ENCODE measurements at places on chromosomes 1 and 21.

DNA sequence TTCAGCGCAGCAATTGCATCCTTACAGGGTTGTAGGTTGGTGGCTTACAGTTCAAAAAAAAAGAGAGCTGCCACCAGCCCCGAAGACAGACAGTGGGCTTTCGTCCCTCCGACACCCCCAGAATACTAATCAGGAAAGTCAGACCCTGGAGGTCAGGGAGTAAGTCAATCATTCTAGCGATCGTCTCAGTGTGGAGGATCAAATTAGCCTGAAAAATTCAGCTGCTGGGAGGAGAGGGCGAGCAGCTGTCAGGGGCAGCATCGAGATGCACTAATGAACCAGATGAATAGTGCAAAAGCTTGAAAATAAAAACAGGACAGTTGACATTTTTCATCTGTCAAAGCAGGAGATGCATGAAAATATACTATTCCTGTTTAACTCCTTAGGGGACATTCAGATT, 138.4 kb downstream of the NEK7 start:
- no peak for DNase-seq

DNA sequence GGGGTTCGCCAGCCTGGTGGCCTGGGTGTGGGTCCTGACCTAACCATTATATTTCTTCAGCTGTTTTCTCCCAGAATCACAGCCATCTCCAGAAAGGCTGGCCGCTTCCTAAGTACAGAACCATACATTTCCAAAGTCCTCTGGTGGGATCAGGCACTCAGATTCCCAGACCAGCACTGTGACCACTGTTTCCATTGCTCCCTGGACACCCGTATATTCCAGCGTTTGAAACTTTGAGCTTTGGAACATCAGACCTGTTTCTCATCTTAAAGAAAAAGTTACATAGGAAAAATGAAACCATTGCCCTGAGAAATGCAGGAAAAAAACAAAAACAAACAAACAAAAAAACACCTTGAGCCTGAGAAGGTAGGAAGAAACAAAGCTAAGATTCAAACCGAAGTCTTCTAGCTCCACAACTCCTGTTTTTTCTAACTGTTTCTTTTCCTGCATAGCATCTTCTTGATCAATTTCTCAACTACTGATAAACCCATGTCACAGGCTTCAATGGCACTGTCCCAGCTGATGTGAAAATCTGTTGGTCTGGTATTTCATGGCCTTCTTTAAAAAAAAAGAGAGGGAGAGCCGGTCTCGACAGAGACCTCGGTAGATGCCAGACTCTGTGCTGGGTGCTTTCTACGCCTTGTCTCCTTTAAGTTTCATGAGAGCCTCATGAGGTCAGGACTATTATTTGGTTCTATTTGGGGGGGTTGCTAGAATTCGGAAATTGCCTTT, 221.3 kb downstream of the TOMM20 start:
- no peak for DNase-seq

- DNase-seq = no peak
Measured at GRCh38 chr21:40618191-40618973, 228.6 kb downstream of the DSCAM start.

DNA sequence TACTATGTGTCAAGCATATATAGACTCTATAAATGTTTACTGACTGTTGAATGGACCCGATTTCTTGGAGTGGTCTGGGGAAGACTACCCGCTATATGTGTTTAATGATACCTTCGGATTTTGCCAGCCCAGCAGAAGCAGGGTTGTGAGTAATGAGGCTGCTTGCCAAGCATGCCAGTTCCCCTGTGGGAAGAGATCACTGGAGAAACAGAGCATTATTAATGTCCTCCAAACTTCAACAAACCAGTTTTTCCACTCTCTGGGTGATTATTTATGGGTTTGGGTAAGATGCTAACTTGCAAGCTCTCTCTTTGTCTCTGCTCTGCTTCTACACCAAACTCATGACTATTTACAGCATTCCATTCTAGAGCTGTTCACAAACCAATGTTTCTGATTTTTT, 25.1 kb upstream of the PHGDH start:
- no peak for DNase-seq

DNA sequence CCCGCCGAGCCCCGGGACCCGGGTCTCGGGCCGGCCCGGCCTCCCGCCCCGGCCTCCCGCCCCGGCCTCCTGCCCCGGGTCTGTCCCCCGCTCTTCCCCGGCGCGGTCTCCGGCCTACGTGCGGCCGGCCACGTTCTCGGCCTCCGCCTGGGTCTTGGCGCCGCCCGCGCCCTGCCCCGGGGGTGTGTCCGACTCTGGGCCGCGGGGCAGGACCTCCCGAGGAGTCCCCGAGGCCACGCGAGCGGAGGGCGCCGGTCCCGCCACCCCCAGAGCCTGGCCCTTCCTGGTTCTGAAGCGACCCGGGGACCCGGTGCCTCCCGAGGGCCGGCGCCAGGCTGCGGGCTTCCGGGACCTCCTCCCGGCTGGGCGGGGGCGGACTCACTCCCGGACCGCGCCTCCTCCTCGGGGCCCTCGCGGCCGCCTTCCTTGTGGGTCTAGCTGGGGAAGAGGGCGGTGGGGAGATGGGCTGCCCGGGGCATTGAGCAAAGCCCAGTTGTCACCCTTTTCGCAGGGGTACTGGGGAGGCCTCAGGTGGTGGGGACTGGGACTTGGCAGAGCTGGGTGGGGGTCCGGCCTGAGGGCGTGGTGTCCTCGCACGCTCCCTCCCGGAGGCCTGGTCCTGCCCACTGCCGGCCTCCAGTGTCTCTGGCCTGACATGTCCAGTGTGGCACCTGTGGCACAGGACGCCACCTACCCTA, 558 bp downstream of the PFKL start:
- peak; percentile 45 for DNase-seq

DNA sequence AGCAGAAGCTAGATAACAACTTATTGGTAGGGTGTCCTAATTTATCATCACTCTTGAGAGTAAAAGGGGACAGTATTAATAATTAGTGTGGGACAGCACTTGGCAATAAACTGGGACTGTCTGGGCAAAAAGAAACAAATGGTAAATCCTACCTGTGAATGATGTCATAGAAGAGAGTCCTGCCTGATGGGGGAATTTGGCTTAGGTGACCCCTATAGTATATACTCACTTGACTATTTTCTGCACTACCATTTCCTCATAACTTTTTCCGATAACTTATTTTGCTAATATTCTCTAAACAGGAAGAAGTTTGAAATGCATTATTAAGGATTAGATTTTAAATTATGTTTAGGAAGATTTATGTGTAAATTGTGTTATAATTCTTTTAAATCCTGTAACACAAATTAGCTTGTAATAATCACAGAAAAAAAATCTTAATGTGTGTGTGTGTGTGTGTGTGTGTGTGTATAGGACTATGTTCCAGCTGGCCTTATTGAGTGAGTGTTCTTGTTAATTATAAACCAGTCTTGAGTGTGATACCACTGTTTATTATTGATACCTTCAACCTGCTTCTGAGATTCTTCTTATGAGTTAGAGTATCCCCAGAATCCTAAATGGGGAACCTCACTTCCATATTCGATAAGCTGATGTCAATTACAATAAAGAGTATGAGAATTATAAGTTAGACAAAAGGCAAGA, 144.2 kb upstream of the C1orf105 start:
- DNase-seq = no peak

Data from nucleus accumbens (tissue), 56 donors.